ENCODE measurements at places on chromosomes 2 and 18.

DNA sequence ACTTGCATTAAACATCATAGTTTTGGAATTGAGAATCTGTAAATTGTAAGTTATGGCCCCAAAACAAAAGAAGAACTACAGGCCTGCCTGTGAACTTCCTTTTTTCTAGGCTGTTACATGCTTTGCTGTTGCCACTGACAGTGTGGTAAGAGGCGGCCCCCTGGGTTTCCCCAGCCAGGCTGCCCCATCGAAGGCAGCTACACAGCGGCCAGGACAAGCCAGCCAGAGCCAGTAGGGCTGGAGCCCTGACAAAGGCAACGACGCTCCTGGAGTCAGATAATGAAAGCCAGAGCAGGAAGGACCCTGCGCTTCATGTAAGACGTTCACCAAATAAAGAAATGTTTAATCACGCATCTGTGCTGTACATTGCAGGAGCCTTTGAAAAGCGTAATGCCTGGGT lies 55.0 kb downstream of the ANKRD44 start:
- peak; percentile 89 for DNase-seq

- no peak for DNase-seq
Measured at GRCh38 chr18:42508683-42509296, 553.8 kb downstream of the PIK3C3 start.

- no peak for DNase-seq
Measured at GRCh38 chr18:52363861-52364260, 23.9 kb downstream of the DCC start.

DNA sequence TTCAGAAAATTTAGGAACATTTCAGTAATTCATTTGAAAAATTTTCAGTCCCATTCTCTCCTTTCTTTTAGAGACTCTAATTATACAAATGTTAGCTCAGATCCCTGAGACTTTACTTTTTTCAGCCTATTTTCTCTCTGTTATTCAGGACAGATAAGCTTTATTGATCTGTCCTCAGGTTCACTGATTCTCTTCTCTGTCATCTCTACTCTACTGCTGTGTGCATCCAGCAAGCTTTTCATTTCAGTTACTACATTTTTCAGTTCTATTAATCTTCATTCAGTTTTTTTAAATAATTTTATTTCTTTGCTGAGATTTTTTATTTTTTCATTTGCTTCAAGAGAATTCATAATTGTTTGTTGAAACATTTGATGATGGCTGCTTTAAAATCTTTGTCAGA lies 22.1 kb upstream of the PIK3C3 start:
- DNase-seq: no peak

- DNase-seq: no peak
Measured at GRCh38 chr2:128410035-128410757, 91.5 kb upstream of the HS6ST1 start.

GRCh38 chr2:27520316-27520715 lies 23.7 kb downstream of the GCKR start:
- DNase-seq: no peak

DNA sequence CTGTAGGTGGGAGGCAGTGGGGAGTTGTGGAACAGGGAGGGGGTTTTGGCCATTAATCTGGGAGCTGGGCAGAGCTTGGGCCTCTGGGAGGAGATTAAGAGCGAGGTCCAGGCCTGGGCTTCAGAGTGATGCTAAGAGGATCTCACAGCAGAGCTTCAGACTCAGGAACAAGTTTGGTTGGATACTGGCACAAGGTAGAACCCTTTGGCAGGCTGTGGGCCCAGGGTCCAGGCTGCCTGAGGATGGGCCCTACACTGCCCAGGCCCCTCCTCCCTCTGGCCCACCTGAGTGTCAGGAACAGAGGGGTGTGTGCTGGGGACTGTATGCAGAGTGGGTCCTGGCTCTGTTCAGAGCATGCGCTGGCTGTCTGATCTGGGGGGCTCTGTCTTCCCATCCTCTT lies 334.9 kb downstream of the CYP26B1 start:
- DNase-seq: no peak

DNA sequence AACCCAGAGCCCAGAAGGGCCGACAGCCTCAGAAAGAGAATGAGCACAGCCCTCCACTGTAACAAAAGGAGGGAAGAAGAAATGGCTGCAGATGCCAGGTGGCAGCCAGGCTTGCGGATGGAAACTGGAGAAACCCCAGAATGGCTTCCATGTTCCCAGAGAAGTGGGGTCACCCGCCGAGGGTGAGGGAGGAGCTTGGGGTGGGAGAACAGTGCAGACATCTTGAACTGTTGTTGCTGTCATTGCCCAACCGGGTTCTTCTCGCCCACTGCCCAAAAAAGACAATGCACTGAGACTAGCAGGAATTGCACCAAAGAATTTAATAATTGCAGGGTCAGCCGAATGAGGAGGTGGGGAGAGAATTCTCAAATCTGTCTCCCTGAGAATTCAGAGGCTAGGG lies 223.2 kb upstream of the RAB6C start:
- DNase-seq: no peak

- no peak for DNase-seq
Measured at GRCh38 chr18:63676526-63677323, 15.0 kb upstream of the SERPINB3 start.

DNA sequence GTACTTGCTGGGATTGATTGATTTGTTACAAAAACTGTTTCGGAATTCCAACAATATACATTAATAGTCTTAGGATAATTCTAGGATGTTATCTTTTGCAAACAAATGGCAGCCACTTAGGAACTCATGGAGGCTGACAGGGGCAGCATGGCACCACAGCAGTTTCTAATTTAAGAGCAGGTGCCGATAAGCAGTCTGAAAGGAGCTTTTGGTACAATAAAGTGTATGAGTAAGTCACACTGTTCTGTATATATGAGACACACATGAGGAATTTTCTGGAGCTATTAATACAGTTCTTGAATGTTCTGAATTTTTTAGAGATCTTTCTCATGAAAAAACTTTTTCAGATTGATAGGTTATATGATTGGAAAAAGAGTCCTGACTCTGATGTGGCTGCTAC lies 52.2 kb downstream of the EIF5B start:
- no peak for DNase-seq

- peak; percentile 59 for DNase-seq
Measured at GRCh38 chr2:233079473-233079877, 19.3 kb downstream of the INPP5D start.

- DNase-seq: no peak
Measured at GRCh38 chr18:5510135-5510846, 33.5 kb downstream of the EPB41L3 start.

GRCh38 chr2:26074676-26075075 lies 40.8 kb downstream of the RAB10 start:
- DNase-seq: no peak

- DNase-seq: no peak
Measured at GRCh38 chr2:240873805-240874714, 5.4 kb downstream of the AGXT start.

DNA sequence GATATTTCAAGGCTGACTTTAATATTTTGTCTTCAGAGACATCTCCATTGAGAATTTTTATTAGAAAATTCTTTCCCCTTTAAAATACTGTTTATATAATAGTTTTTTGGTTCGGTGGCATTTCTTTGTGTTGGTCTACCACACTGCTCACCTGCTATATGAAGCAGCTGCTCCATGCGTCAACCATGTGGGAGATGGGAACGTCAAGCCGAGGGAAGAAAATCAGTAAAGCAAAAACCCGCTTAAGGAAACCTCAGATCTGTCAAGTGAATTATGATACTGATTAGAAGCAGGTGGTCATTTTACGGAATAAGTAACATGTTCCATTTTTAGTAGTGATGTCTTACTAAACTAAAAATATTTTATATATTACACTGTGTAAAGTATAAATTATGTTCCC lies 5.6 kb upstream of the TMEM17 start:
- DNase-seq: no peak
